A549 treated with CORT108297 at 1 μM for 4 hours (cell line): ENCODE measurements at places on chromosomes 11 and 22. TPM values are rescaled to one million over a fixed set of nuclear protein-coding genes. Genes with fewer than 3 reads are reported as not detected.

Gene CCDC89
- not detected in 5 replicates for total RNA-seq

Gene PTPN5
- total RNA-seq, result not detected in 5 replicates

Gene OR5B21
- not detected in 5 replicates for total RNA-seq

Gene TTC17
- 27.2 to 39.3 TPM (median 30.0 TPM) in 5 replicates for total RNA-seq

Gene DERL3
- total RNA-seq, result 0.17 to 1.6 TPM (median 0.34 TPM) in 5 replicates

Gene PANX2
- 4.6 to 7.9 TPM (median 7.1 TPM) in 5 replicates for total RNA-seq

Gene P2RX6
- total RNA-seq, result 0.35 to 1.1 TPM (median 0.70 TPM) in 5 replicates

Gene GPR137
- 33.2 to 57.0 TPM (median 50.5 TPM) in 5 replicates for total RNA-seq

Gene MMP27
- not detected in 5 replicates for total RNA-seq

Gene TBX10
- total RNA-seq, result not detected in 5 replicates

Gene C11orf42
- total RNA-seq, result not detected in 5 replicates

Gene OR51B5
- not detected in 5 replicates for total RNA-seq

Gene CASP5
- not detected in 5 replicates for total RNA-seq

Gene DEPDC5
- 3.4 to 5.4 TPM (median 4.7 TPM) in 5 replicates for total RNA-seq

Gene LRRC75B
- total RNA-seq, result 5.3 to 10.2 TPM (median 9.3 TPM) in 5 replicates

Gene KCNQ1
- total RNA-seq, result 0.31 to 0.50 TPM (median 0.34 TPM) in 5 replicates

Gene OVCH2
- not detected in 5 replicates for total RNA-seq

Gene AASDHPPT
- total RNA-seq, result 30.5 to 36.2 TPM (median 32.7 TPM) in 5 replicates

Gene KRTAP5-1
- total RNA-seq, result not detected in 5 replicates

Gene AQP11
- 2.1 to 2.8 TPM (median 2.6 TPM) in 5 replicates for total RNA-seq

Gene MPST
- 41.9 to 78.2 TPM (median 76.8 TPM) in 5 replicates for total RNA-seq

Gene SCO2
- total RNA-seq, result 2.7 to 9.9 TPM (median 5.5 TPM) in 5 replicates

Gene SYCE3
- 0.23 to 0.34 TPM (median 0.30 TPM) in 3 of 5 replicates, not detected in the others for total RNA-seq

Gene AAMDC
- 25.0 to 41.8 TPM (median 26.4 TPM) in 5 replicates for total RNA-seq

Gene FJX1
- 30.2 to 43.8 TPM (median 40.0 TPM) in 5 replicates for total RNA-seq

Gene PAMR1
- total RNA-seq, result 0.08 TPM in 1 of 5 replicates, not detected in the others

Gene ACTN3
- total RNA-seq, result 0.02 to 0.06 TPM in 2 of 5 replicates, not detected in the others

Gene SPDYC
- not detected in 5 replicates for total RNA-seq

Gene OR51L1
- total RNA-seq, result not detected in 5 replicates

Gene FAM227A
- total RNA-seq, result 0.46 to 1.1 TPM (median 0.80 TPM) in 5 replicates

Gene TMEM151A
- total RNA-seq, result 1.8 to 4.6 TPM (median 3.3 TPM) in 5 replicates

Gene MS4A14
- total RNA-seq, result not detected in 5 replicates

Gene OR8A1
- total RNA-seq, result not detected in 5 replicates

Gene RAB36
- 5.8 to 7.8 TPM (median 7.5 TPM) in 5 replicates for total RNA-seq

Gene CCDC157
- total RNA-seq, result 2.0 to 3.9 TPM (median 3.3 TPM) in 5 replicates

Gene CPT1B
- 9.9 to 17.7 TPM (median 15.5 TPM) in 5 replicates for total RNA-seq
